ENCODE measurements at places on chromosomes 7 and 10.

DNA sequence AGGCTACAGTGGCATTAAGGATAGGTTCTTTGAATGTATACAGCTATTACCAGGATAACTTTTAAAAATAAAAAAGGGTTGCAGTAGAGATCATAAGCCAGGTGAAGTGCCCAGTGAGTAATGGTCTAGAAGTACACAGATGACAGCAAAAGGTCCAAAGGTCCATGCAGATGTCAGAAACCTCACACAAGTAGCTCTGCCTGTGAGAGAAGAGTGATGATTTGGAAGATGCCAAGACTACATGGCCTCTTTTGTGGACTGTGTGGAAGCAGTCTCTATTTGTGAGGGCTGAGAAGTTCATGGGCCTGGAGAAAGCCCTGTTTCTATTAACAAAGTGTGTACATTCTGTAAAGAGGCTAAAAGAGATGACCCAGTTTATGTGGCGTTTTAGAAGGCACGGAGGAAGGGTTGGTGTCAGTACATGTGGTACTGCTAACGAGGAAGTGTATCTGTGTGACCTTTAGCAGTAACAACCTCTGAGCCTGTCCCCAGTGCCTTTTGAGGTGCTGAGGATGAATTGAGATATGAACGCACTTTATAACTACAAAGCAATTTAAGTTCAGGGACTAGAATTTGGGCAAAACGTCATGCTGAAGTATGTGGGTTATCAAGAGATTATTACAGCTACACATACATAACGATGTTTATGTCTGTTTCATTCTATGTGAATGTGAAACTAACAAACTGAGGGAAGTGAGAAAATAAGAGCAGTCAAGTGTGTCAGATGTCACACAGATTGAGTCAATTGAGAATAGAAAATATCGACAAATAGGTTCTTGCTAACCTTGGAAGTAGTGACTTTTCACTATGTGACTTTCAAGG, 7.6 kb downstream of the CYCS start:
- no peak for DNase-seq

DNA sequence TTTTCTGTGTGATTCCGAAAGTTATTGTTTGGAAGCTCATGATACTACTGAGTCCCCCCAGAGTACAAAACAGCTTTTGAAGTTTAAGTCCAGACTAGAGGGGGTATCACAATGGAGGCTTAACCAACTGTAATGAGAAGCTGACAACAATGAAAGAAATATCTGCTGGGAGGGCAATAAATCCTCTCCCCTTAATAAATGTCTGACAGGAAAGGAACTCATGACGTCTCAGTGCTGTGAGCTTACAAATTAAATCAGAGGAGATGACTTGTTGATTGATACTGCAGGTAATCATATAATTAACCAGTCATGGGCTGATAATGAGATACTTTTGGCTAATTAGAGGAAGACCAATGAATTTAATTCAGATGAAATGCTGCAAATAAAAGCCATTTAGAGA, 102.6 kb upstream of the WDR11 start:
- DNase-seq: no peak

GRCh38 chr10:55500931-55501559, 700.0 kb upstream of the PCDH15 start:
- peak; percentile 1 for DNase-seq

DNA sequence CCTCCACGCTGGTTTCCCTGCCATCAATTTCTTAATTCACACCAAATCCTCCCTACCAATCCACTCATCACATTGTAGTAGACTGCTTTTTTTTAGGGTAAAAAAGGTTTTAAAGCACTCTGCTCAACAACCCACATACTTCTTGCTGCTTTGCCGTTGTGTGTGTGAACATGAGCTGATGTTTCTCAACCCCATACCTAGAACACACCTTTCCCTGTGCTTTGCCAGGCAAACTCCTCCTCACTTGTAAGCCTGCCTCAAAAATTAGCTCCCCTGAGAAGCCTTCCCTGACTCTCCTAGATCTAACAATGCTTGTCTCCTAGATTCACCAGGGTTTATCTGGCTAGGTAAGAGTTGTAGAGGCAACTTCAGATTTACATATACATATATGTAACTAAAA, 119.0 kb upstream of the FAM133B start:
- no peak for DNase-seq

GRCh38 chr10:122376364-122376961, 2.0 kb downstream of the PLEKHA1 start:
- no peak for DNase-seq

DNA sequence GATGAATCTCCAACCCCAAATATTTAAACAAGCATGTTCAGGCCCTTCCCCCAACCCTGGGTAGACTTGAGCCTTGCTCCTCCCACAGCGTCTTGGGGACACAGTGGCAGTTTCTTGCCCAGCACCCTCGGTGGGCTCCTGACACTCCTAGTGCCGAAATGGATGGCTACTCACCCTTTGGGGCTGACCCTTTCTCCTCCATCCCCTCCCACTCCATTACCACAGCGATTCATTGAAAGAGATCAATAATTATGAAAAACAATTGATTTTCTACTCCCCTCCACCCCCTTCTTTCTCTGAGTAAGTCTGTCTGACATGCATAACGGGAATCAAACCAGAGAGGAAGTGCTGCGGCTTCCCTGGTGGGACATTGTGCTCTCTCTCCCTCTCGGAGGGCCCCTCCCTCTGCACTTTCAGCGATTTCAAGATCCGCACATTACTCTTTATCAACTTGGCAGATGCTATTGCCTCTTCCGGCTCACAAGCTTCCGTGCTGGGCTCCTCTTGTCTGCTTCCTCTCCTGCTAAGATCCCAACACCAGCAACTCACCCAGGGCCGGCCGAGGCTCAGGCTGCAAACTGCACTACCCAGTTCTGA, 79.0 kb upstream of the PLXNA4 start:
- DNase-seq: peak; percentile 46

GRCh38 chr10:49609006-49609282, 1.2 kb upstream of the SLC18A3 start:
- no peak for DNase-seq

DNA sequence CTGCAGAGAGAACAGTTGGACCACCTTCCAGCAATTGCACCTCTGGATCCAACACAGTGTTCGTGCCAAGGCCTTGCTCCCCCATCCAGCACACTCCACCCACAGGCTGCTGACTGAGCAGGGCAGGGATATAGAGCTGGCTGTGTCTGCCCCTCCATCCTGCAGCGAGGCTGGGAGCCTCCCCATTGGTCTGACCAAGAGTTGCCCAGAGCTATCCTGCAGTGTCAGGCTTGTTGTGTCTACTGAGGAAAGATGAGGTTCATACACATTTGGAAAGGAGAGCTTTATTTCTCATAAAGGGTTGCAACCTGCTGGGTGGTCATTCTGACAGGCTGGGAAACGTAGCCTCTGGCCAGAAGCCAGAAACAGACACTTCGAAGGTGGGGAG, 27.1 kb downstream of the PRF1 start:
- no peak for DNase-seq

DNA sequence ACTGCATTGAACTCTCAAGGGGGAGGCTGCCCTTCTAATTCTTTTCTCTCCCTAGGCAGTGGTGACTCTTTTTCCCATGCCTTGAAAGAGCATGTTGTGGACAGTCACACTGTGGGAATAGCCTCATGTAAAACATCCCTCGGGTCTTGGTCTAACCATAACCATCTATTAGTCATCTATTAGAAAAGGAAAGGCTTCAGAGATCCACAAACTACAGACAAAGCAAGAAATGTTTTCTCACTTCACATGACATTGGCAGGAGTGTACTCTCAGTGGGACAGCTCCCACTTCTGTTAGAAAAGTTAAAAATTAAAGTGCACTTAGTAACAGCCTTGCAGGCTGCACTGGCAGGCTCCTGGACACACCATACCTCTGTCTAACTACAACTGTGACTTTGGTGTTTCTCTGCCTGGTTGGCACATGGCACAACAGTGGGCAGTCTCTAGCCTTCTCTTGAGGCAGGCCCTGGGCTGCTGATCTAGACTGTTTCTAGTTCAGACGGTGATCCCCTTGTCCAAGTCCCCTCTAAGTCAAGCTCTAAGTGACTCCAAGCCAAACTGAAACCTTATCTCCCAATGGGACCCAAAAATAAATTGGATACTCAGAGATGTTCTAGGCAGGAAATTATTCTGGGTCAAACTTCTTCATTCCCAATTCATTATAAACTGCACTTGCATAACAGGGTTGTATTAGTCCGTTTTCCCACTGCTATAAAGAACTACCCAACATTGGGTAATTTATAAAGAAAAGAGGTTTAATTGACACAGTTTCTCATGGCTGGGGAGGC, 57.9 kb upstream of the ITGB1 start:
- no peak for DNase-seq

DNA sequence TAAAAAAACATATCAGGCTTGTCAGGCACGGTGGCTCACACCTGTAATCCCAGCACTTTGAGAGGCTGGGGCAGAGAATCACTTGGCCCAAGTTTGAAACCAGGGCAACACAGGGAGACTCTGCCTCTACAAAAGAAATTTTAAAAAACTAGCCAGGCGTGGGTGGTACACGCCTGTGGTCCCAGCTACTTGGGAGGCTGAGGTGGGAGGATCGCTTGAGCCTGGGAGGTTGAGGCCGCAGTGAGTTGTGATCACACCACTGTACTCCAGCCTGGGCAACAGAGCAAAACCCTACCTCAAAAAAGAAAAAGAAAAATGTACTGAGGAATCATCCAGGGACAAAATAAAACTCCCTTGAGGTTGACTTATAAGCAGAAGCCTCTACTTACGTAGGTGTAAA, 149.9 kb upstream of the KLF14 start:
- no peak for DNase-seq

- DNase-seq: no peak
Observed at GRCh38 chr10:117541909-117542705, 439 bp upstream of the EMX2 start.

DNA sequence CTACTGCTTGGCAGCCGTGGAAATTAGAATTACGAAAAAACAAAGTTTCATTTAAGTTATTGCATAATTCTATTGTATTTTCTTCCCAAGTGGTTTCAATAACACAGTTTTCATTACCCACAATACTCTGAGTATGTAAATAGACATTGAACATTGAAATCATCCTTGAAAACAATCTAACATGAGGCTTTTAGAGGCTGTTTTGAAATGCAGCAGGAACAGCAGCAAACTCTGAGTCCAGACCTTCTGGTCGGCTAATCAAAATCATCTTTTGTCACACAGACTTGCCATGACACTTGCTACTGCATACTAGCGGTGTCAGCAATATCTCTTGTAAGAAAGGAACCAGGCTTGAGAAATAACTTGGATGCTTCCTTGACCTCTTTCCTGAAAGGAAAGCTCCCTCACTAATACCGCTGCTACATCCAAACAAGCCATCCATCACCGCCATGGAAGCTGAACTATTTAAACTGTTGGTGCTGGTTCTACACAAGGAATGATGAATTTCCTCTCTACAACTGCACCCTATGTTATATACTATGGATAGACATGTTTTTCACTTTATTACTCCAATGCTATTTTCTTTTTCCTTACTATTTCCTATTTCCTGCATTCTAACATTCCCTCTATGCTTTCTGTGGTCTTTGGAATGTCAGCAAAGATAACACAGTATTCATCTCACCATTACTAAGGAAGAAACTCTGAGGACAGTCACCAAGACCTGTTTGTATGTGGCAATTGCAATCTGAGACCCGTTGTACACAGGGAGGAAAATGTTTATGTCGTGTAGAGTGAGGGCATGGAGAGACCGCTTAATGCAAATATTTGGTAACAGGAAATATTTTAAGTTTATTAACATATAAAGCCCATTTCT, 130.8 kb downstream of the ITGA8 start:
- DNase-seq: no peak

- no peak for DNase-seq
Observed at GRCh38 chr7:48337012-48337621, 165.9 kb downstream of the ABCA13 start.

- no peak for DNase-seq
Observed at GRCh38 chr10:13871776-13872175, 285.0 kb downstream of the PRPF18 start.

DNA sequence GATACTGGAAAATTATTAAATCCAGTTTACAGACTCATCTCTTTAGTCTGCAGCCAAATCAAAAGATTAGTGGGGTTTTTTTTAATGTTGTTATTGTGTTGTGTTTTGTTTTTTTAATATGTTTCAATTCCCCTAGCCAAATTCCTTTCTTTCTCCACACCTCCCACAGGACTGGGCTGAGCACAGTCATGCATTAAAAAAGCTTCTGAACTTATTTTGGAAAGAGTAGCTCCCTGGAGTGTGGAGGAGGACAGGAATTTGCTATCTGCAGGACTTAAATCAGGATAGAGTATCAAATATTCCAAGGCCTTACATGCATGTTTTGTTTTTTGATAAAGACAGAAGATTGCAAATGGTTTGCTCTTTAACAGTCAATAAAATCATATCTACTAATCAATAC, 90.7 kb downstream of the GNAI1 start:
- no peak for DNase-seq

DNA sequence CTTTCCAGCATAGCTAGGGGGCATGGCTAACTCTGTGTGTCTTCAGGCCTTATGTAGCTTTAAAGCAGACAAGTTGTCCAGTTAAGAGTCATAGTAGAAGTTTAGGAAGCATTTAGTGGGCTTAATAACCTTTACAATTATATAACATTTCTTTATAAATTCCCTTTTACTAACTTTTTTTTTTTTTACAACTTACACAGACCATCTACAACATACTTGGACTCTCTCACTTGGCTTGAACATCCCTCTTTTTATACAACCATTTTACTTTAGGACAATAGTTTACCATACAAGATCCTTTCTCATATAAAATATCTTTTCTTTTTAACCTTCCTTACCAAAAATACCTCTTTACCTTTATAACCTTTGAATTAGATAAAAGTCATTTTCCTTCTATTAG, 26.3 kb downstream of the SP4 start:
- DNase-seq: no peak

DNA sequence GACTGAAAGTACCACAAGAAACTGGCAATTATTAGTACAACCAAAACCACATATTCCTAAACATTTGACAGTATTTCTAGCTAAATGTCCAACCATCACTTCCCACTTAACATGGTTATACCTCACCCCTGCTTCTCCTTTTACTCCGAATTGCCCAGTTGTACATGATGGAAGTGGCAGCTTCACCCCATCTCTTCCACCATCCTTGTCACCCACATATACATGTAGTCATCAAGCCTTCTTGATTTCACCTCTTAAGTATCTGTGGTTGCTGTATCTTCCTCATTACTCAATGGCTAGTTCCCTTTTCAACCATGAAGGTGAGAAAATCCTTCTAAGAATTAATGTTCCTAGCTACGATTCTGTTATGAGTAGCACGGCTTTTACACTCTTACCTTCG, 388.2 kb downstream of the CALN1 start:
- DNase-seq: no peak

DNA sequence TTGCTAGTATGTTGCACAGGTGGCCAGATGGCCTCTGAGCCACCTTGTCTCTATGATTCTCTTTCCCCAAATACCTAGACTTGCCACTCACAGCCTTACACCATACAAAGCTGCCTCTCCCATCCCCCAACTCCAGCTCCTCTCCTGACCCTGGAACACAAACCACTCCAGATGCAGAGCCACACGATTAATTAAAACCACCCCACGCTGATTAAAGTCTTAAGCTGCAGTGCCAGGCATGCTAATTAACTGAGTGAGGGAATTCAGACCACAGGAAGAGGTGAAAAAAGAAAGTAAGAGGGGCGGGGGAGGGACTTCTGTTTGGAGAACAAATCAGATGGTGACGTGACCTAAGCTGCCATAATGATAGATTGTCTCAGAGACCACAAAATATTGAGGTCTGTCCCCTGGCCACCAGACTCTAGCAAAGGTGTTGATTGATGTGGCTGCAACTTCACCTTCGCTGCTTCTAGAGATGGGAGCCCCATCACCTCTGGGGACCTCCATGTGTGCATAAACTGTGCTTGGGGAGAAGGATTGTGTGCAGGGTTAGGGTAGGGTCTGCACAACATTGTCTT, 331.3 kb downstream of the PLXNA4 start:
- DNase-seq: no peak
